Stimulated activated CD4-positive, alpha-beta T cell treated with anti-CD3 and anti-CD28 coated beads, Interleukin-4, amount 100 ng/mL, for 4 hours (primary cell): ENCODE measurements at places on chromosomes 4 and X.

- no peak for DNase-seq
Observed at GRCh38 chr4:16217300-16218051, 8.8 kb downstream of the TAPT1 start.

- DNase-seq: no peak
Observed at GRCh38 chr4:69060651-69061308, 35.5 kb upstream of the UGT2B7 start.

DNA sequence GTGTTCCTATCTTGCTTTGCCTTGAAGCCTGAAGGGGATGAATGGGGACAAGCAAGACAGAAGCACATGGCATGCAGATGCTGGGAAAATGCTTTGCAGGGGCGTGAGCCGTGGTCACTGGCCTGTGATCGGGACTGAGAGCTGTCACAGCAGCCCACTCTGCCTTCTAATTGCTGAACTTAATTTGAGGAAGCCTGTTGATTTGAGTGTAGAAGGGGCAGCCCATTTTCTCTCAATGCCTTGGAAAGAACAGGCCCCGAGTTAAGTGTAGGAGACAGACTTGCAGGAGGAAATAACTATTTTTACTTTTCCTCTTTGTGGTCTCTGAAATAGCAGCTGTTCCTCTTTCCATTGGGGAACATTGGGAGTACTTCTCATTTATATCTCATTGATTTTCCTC lies 26.1 kb upstream of the TBC1D1 start:
- DNase-seq: no peak

DNA sequence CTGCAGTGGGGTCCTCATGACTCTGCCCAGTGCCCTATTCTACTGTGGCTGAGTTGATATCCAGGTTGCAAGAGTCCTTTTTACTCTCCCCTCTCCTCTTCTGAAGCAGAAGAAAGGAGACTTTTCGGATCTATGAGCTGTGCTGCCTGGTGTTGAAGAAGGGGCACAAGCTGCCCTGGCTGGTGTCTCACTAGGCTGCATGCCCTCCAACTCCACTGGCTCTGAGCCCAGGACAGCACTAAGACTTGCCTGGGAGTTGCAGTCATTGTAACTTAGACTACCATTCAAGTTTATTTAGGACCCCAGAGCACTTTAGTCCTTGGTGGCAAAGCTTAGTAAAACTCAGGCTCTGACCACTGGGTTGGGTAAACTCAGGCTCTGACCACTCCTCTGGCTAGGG lies 89.4 kb downstream of the GABRB1 start:
- DNase-seq: no peak

GRCh38 chr4:73662709-73663546 lies 42.7 kb upstream of the RASSF6 start:
- no peak for DNase-seq

GRCh38 chr4:25919676-25920075 lies 5.7 kb downstream of the SMIM20 start:
- no peak for DNase-seq

GRCh38 chr4:183147196-183147595 lies 48.1 kb downstream of the WWC2 start:
- DNase-seq: no peak

DNA sequence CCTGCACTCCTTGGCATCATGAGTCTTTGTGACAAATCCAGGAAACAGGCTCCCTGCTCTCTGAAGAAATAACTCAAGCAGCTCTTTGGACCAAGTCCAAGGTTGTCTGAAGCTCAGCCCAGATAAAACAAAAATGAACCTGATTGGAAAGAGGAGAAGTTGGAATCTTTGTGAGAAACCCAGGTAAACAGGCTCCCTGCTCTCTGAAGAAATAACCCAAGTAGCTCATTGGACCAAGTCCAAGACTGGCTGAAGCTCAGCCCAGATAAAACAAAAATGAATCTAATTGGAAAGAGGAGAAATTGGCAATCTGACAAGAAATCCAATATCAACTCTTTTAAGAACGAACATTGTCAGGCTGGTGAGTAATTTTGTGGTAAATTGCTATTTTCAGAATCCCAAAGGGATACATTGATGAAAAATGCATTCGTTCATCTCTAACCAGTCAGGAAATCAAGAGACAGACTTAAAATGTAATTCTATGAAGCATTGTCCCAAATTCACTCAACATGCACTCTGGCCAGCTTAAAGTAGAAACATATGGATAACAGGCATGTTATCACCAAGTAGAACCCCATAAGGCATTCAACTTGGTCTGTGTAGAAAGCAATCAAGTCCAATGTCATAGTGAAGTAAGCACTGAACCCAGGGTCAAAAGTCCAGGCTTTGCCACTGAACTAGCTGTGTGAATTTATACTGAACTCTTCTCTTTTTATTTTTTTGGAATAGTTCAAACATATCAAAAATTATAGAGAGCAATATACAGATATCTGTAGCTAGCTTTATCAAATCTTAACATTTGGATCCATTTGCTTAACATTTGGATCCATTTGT lies 16.8 kb upstream of the NFXL1 start:
- DNase-seq: no peak

DNA sequence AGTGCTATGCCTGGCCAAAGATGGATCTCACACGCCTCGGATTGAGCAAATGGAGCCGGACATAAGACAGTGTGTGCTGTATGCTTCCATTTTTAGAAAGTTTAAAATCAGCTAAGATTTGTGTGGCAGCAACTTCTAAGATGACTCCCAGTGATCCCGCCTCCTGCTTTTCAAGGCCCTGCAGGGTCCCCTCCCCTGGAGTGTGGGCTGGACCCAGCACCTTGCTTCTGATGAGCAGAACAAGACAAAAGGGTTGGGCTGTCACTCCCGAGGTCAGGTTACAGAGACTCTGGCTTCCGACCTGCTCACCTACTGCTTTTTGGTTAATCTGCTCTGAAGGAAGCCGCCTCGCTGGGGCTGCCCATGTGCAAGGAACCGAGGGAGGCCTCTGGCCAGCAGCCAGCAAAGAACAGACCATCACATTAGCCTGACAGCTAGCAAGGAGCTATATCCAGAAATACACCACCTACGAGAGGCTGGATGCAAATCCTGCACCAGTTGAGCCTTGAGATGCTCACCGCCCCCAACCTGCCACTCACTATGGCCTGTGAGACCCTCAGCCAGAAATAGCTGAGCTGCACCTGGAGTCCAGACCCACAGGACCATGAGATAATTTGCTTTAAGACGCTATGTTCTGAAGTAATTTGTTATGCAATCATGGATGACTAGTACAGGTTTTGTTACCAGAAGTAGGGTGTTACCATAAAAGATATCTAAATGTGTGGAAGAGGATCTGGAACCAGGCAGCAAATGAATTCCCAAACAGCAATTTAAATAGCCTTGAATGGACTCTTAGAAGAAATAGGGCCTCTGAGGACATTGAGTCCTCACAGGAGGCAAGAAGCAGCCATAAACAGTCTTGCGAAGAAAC lies 47.6 kb downstream of the CRMP1 start:
- DNase-seq: no peak

DNA sequence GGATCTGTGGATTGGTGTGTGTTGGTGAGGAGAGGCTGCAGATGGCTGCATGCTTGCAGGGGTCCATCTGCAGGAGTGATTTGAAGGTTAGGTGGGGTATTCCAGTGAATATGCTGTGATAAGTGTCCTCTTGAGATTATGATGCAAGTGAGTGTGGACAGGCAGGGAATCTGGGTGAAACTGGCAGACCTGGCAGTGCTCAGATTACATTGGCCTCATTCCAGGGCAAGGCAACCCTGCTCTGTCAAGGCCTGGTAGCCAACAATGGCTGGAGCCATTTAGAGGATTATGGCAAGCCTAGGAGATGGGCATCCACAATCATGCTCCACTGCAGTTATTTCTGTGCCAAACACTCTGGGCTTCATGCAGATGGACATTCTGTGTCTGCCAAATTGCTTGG lies 113.9 kb downstream of the RTL3 start:
- no peak for DNase-seq
